NCI-H1930 (cell line): ENCODE measurements at places on chromosomes 6 and 20.
A peak's percentile ranks its signal among the peaks of the same experiment; 100 is the strongest.

DNA sequence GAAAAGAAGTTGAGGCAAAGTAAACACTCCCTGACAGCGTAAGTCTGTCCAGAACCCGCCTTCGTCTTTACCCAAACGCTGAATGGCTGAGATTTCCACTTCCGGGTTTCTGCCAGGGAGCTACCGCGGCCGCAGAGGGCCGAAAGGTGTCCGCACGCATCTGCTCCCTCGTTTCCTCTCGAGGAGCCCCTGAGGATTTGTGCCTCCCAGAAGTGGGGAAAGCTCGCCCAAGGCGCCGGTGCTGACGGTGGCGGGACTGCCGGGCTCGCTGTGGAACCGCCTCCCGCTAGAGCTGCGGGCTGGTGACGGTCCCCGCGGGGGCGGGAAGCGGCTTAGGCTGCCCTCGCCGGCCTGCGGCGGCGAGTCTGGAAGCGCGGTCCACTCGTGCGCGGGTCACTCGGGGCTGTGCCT, 1760.2 kb upstream of the DEFB115 start:
- peak; percentile 85 for DNase-seq

DNA sequence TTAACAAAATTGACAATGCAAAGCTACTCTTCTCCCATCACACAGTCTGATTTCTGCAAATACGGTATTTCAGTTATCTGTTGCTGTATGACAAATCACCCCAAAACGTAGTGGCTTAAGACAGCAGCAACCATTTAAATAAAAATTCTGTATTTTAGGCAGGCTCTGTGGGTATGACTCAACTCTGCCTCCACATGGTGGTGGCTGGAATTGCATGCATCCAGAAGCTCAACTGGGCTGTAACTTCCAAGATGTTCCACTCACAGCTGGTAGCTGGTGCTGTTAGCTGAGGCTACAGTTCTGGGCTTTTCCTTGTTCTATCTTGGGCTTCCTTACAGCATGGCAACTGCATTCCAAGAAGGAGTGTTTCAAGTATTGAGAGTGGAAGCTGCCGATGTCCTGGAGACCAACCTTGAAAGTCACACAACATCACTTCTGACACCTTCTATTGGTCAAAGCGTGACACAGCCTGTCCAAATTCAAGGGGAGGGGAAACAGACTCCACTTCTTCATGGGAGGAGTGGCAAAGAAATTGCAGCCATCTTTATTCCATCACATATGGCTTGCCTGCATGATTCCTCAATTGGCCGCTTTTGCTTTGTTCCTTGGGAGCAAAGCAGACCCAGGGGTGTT, 39.7 kb upstream of the TULP1 start:
- no peak for DNase-seq

- DNase-seq: no peak
Measured at GRCh38 chr6:160378218-160378617, 30.0 kb downstream of the SLC22A3 start.

DNA sequence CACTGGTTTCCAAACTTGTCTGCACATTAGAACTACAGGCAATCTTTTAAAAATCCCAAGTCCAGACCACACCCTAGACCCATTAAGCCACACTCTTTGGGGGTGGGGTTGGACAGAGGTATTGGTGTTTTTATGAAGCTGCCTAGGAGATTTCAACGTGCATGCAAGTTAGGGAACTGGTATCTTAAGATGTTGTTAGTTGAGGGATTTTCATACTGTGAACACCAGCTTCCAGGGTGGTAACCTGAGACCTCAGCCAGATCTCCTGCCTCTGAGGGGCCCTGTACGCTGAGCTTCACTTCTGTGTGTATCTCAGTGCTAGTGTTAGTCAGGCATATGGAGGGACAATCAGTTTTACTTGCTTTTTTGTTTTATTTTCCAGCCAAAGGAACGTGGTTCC, 138.0 kb downstream of the UTRN start:
- no peak for DNase-seq

DNA sequence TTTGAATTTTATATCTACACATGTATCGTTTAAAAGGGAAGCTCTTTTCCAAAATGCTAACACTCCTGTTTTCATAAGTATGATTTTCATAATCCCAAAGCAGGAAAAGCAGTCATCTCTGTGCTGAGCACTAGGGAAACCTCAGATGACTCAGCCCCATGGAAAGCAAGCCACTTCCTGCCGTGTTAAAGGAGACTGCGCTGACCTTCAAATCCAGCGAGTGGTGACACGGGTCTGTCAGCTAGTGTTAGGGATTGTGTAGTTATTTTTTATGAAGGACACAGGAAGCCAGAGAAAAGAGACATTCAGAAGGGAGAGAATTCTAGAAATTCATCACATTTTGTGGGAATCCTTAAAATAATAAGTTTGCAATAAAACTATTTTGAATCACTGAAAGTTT, 57.0 kb upstream of the CD93 start:
- no peak for DNase-seq

- no peak for DNase-seq
Measured at GRCh38 chr6:148599967-148600426, 146.8 kb upstream of the UST start.

DNA sequence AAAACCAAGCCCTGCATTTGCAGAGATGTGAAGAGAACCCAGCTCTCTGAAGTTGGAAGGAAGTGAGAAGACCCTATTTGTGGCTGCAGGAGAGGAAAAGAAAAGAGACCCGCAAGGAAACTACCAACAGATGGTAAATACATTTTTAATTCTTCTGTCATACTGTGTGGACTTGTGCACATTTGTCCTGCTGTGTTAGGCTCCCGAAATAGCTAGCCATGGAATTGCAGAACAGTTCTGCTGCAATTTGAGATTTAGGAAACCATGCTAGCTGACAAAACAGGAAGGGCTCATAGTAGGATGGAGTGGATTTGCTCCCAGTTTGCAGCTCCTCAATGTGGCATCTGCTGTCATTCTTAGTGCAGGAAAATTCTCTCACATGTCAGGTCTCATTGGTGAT, 12.1 kb upstream of the ATXN1 start:
- DNase-seq: no peak

- no peak for DNase-seq
Measured at GRCh38 chr6:74735304-74735703, 470.5 kb downstream of the COL12A1 start.

DNA sequence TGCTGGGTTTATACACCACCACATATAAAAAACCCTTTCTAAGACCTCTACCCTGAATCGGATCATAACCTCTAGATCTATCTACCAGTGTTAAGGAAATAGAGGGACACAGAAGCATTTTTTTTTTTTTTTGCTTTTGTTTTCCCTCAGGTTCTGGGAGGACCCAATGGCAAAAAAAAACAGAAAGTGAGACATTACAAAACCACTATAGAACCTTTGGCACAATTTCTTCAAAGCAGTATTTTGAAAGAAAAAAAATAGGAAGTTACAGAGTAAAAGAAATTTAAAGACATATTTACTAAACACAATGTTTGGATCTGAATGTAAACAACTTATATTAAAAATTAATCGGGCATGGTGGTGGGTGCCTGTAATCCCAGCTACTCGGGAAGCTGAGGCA, 1258.7 kb upstream of the GJE1 start:
- DNase-seq: no peak

DNA sequence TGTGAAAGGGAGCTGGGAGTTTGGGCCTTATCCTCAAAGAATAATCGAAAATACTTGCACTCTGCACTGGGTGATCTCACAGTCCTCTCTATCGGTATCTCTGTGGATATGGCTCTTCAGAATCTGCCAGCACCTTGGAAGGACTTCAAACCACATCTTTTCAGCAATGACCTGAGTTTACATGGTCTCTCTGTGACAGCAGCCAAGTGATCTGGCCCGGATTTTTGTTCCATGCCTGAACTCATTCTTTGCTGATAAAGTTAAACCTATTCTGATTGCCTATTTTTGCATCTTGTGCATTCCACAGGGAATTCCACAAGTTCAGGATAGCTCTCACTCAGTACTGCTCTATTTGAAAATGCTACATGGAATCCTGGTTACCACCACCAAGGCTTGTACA, 98.9 kb downstream of the HDGFL1 start:
- DNase-seq: no peak

DNA sequence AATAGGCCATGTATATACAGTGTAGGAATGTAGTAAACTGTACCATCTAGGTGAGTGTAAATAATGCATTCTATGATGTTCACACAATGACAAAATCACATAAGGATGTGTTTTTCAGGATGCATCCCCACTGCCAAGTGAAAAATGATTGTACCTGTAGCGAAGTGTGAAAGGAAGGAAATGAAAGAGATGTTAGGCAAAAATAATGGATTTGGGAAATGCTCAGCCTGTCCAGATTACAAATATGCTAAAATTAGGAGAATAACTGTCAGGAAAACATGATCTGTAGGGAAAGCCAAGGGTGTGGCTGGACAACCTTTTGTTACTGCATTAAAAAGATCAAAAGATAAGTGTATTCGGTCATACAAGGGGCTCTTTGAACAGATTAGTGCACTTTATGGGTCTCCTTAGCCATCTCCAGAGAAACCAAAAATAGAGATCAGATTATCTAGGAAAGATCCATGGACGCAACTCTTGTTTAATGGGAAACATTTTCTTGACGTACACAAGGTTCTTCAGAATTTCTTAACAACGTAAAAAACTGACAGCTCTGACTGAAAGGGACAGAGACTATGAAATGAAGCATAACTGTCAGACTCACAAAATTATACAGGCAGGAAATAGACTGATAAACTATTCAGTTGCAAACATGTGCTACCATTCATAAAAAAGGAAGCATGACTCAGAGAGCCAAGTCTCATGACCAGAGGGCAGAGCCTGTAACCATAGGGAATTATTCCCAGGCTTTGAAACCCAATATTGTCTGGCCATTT, 253.6 kb upstream of the RAB32 start:
- DNase-seq: no peak

DNA sequence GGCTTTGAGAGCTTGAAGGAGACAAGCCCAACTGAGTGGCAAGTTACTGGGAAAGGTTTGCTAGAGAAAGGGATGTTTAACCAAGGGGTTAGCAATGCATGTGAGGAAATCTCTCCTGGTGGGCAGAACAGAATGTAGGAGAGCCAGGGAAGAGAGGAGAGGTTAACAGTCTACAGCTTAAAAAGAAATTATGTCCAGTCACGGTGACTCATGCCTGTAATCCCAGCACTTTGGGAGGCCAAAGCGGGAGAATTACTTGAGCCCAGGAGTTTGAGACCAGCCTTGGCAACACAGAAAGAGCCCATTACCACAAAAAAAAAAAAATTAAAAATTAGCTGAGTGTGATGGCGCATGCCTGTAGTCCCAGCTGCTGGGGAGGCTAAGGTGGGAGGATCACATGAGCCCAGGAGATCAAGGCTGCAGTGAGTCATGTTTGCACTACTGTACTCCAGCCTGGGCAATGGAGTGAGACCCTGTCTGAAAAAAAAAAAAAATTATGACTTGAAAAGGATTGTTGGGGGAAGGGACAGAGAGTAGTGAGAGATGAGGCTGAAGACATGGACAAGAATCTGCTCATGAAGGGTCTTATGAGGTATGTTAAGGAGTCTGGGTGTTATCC, 264.9 kb downstream of the TBC1D7 start:
- no peak for DNase-seq

DNA sequence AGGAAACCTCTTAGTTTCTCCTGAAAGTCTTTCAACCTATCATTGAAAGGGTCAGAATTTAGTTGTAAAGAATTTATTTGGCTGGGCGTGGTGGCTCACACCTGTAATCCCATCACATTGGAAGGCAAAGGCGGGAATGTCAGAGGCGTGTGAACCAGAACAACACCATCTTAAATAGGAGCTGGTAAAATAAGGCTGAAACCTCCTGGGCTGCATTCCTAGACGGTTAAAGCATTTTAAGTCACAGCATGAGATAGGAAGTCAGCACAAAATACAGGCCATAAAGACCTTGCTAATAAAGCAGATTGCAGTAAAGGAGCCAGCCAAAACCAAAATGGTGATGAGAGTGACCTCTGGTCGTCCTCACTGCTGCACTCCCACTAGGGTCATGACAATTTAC, 29.6 kb downstream of the OR2B2 start:
- no peak for DNase-seq

DNA sequence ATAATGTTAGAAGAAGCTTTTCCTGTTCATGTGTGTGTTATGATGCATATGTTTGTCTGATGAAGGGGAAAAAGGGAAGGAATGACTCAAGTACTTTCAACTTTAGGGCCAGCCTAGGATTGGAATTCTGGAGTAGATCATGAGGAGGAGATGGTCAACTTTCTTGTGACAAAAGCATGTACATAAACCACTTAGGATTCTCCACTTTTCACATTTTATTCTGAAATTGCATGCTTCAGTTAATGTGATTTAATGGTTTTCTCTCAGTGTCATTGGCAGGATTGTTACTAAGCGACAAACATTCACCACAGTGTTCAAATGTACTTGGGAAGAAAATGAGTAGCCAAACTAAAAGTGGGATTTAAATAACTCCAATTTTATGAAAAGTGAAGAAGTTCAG, 80.1 kb downstream of the UTRN start:
- DNase-seq: no peak

GRCh38 chr6:88983532-88983931, 20.1 kb upstream of the RNGTT start:
- DNase-seq: no peak

GRCh38 chr6:42128460-42129359, 13.7 kb downstream of the C6orf132 start:
- DNase-seq: no peak

GRCh38 chr20:1809611-1810510, 85.3 kb upstream of the SIRPA start:
- DNase-seq: no peak

- no peak for DNase-seq
Measured at GRCh38 chr6:42402184-42402583, 49.5 kb downstream of the TRERF1 start.
